Adipocyte (in vitro differentiated cells): ENCODE measurements at places on chromosomes 11 and 22.

- DNase-seq = no peak
Measured at GRCh38 chr11:59862252-59862651, 4.0 kb downstream of the TCN1 start.

- no peak for DNase-seq
Measured at GRCh38 chr22:31081963-31082605, 966 bp downstream of the SMTN start.

DNA sequence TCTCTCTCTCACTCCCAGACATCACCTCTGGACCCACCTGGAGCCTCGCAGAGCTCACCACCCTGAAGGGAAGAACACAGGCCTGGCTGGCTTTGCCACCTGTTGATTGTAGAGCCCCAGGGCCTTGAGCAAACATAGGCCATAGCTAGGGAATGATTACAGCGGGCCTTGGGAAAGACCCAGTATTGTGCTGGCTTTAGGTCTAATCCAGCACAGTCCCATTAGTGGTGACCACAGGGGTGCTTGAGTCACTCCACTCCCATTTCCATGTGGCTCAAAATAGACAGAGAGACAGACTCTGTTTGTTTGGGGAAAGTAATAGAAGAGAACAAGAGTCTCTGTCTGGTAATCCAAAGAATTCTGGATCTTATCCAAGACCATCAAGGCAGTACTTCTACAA lies 42.7 kb upstream of the FAM181B start:
- DNase-seq = no peak

- no peak for DNase-seq
Measured at GRCh38 chr22:49594078-49594477, 233.6 kb downstream of the BRD1 start.

- DNase-seq = no peak
Measured at GRCh38 chr22:49727191-49727880, 100.3 kb downstream of the BRD1 start.

- no peak for DNase-seq
Measured at GRCh38 chr11:73117071-73117470, 25.0 kb downstream of the FCHSD2 start.

DNA sequence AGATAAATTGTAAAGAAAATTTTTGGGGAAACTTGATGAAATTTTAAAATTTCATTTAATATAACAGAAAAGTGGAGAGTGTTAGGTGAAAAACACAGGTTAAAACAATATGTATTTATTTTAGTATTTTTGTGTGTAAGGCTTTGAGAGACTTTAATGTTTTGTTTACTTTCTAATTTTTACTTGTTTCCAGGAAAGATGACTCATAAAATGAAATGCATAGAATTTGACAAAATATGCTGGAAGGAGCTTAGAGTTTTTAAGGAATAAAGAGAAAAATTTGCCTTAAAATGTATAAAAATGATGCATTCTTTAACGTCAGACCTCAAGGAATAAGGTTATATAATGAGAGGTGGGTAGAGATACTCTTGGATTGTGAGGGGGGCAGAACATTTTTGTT lies 1205.1 kb upstream of the CNTN5 start:
- DNase-seq = peak; percentile 59

DNA sequence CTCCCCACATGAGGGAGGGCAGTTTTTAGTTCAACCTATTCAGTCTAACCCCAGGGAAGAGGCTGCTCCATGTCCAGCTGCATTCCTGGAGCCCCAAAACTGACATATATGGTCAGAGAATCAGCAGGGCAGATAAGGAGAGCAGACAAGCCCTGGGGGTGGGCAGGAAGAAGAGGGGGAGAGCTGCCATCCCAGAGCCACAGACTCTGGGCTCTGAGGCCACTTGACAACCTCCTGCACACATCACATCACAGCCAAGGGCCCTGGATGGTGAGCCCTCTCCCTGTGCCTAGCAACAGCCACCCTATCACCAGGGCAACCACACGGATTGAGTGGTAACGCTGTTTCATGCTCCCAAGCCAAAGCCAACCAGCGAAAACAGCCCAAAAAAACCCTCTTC lies 3.1 kb downstream of the ARHGAP1 start:
- DNase-seq = no peak

DNA sequence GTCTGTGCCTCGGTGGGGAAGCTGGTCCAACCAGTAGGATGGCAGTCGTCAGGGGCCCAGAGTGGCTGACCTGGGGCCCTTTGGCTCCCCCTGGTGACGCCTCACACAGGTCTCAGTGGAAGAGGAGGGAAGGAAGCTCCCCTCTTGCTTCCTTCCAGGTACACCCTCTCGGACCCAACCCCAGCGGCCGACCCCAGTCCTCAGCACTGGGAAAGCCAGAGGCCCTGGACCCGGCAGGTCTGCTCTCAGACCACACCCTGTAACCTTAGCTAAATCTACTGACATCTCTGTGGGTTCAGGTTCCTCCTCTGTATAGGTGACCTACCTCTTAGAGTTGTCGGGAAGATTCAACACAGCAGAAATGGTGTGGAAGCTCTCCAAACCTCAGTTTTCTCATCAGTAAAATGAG lies 3.4 kb upstream of the SCUBE1 start:
- peak; percentile 28 for DNase-seq

GRCh38 chr11:122441666-122442035 lies 213.9 kb upstream of the UBASH3B start:
- DNase-seq = peak; percentile 7

- DNase-seq = no peak
Measured at GRCh38 chr11:122743949-122744348, 88.4 kb downstream of the UBASH3B start.
